ENCODE measurements at places on chromosomes 3 and 15. TPM values are rescaled to one million over a fixed set of nuclear protein-coding genes. Genes with fewer than 3 reads are reported as not detected.

The EXD1 gene
- total RNA-seq = not detected

The LRTM1 gene
- not detected for total RNA-seq

The SAMMSON gene
- 2.2 TPM for total RNA-seq

The CHRNA5 gene
- total RNA-seq = not detected

The BCL2A1 gene
- total RNA-seq = not detected

The TLR9 gene
- not detected for total RNA-seq

The DAPK2 gene
- total RNA-seq = 2.4 TPM

The WDR93 gene
- total RNA-seq = not detected

The STAC gene
- 16.0 TPM for total RNA-seq

The NDN gene
- total RNA-seq = 132 TPM

The NLGN1 gene
- total RNA-seq = 5.2 TPM

The ASB14 gene
- not detected for total RNA-seq

The ZNF717 gene
- total RNA-seq = 4.4 TPM

The CAMKV gene
- not detected for total RNA-seq

The CPN2 gene
- not detected for total RNA-seq

The CHL1 gene
- 0.53 TPM for total RNA-seq

The MUSTN1 gene
- 132 TPM for total RNA-seq

The ALDH1L1 gene
- total RNA-seq = 36.1 TPM

The PSTPIP1 gene
- total RNA-seq = 14.6 TPM

The GPR15 gene
- total RNA-seq = not detected

The GP5 gene
- total RNA-seq = 0.11 TPM

The CCR3 gene
- not detected for total RNA-seq

The PPIP5K1 gene
- 99.2 TPM for total RNA-seq

The GJD2 gene
- not detected for total RNA-seq

The SPINT1 gene
- total RNA-seq = 1.5 TPM

The HSPBAP1 gene
- total RNA-seq = 2.4 TPM

The CCR8 gene
- total RNA-seq = not detected
